Activated CD8-positive, alpha-beta memory T cell treated with anti-CD3 and anti-CD28 coated beads for 48 hours (primary cell): ENCODE measurements at places on chromosomes 5 and 9.

GRCh38 chr5:112116371-112116770, 302.7 kb downstream of the EPB41L4A start:
- DNase-seq = no peak

- DNase-seq = no peak
Observed at GRCh38 chr5:158485047-158485446, 614.7 kb downstream of the EBF1 start.

DNA sequence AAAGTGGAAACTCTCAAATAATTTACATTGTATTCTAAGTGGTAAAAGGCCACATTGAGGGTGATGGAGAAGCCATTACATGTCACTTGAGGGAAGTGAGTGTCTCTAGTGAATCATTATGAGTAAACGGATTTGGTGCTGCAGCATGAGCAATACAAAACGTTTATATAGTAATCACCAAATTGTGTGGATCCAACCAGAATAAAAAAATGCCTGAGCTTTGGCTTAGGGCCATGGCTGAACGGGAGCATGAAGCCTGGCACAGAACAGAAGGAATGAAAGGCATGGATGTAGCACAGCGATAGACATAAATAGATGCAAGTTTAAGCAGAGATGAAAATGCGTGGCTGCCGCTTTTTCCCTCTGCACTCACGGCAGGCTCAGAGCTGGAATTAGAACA, 58.3 kb downstream of the PTTG1 start:
- no peak for DNase-seq

DNA sequence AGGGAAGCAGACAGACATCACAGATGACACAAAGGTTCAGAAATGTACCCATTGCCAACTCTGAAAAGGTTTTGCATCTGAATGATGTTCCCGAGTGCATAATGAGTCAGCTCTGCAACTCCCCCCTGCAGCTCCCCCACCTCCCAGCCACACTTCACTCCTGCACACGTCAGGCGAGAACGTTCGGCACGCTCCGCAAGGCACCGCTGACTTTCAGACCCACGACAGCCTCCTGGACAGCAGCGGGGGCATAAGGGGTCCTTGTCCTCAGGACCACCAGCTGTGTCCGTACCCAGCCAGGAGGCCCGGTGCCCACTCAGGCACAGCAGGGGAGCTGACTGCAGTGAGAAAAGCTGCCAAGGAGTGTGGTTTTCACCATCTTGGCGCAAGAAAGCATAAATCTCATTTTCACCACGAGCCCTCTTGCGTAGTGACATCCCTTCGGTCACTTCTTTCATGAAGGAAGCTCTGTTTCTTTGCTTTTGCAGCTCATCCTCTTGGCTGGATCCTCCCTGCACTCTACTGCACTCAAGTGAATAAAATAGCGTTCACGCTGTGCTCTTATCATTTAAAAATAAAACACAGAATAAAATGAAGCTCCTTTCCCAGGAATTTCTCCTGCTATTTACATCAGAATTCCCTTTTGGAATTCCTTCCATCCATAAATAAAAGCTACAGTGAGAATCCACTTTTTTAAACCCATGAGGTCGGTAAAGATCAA, 9.9 kb downstream of the GFPT2 start:
- no peak for DNase-seq

DNA sequence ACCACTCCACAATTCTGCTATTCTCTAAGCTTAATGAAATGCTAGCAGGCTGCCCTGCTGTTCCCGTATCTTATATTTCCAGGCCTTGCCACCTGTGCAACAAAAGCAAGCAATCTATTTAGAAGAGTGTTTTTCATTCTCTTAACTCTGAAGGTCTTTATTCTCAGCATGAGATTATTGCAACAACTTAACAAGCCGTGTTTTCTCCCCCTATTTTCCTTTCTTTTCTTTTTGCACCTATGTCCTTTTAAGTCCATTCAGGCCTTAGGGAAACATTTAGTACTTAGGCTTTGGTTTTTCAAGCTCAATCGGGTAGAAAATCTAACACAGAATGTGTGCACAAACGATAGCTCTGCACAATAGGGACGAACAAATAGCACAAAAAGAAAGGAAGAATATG, 89.6 kb upstream of the DMRTA1 start:
- no peak for DNase-seq

GRCh38 chr5:151618907-151619306, 27.8 kb upstream of the FAT2 start:
- DNase-seq = no peak

DNA sequence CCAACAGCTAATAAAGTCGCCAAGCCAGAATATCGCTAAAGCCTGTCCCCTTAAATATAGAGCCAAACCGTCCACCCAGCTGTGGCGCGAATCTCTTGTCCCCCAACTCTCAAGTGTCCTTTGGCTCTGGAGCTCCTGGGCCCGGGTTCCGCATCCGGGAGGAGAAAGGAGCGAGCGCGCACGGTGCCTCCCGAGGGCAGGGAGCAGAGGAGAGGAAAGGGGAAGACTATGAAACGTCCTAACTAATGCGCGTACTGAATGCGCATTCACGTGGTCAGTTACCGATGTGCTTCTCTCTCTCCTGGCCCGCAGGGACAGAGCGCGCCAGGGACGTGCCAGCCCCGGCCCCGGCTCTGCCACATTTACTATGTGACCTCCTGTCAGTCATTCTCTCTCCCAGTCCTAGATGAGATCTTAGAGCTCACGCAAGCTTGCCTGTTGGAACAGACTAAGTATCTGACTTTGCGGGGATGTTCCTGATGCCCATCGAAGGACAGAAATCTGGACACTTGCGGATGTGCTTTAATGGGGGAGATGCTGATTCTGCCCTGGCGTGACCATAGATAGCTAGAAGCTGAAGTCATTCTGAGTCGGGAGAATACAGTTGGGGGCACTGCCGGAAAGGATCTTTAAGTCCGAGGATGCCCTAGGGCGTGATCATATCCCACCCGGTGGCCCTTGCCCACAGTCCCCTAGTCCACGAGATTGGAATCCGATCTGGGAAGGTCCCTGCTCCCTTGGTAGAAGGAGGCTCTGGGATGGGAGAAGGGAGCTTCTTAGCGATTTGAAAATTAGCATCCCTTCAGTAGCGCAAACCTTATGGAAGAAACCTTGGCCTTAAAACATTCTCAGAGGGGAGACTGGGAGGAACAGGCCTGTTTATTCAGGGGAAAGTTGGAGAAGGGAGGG, 5.7 kb upstream of the EBF1 start:
- no peak for DNase-seq

GRCh38 chr5:44568519-44568918, 179.3 kb upstream of the FGF10 start:
- no peak for DNase-seq

DNA sequence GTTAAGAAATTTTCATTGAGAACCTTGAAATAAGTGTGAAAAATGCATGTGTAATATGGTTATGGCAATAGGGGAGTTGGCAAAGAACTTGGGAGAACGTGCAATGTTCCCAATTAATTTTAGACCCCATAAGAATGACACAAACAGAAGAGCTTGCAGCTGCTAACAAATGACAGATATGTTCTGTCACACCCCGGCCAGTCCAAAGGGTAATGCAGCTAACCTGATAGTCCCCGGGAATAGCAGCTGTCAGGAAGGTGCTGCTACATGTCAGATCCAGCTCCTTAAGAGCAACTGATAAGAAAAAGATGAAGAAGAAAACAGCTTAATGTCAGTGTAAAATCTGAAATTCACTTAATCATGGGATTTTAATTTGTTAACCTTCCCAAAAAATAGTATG, 30.4 kb downstream of the SEMA5A start:
- no peak for DNase-seq

- DNase-seq = no peak
Observed at GRCh38 chr5:135067587-135067986, 33.6 kb upstream of the PITX1 start.
